Purkinje cell (primary cell): ENCODE measurements at places on chromosomes 1 and 21. TPM values are rescaled to one million over a fixed set of nuclear protein-coding genes. Genes with fewer than 3 reads are reported as not detected.

Gene CFAP57
- 0.70 and 1.0 TPM in 2 replicates for polyA plus RNA-seq

Gene CD1E
- not detected in 2 replicates for polyA plus RNA-seq

Gene L1TD1
- not detected in 2 replicates for polyA plus RNA-seq

Gene SFN
- not detected in 2 replicates for polyA plus RNA-seq

Gene C1orf94
- not detected in 2 replicates for polyA plus RNA-seq

Gene OR6N1
- polyA plus RNA-seq, result not detected in 2 replicates

Gene GRHL3
- 0.13 TPM in 1 of 2 replicates, not detected in the other for polyA plus RNA-seq

Gene SYTL1
- not detected in 2 replicates for polyA plus RNA-seq
